Muscle of arm (tissue), 14 donors: ENCODE measurements at places on chromosomes 16 and 17.

- no peak for DNase-seq
These were observed 27.8 kb downstream of the AXIN1 start for GRCh38 chr16:324451-325334.

GRCh38 chr17:7716901-7717755 is at the start of gene DNAH2:
Gene DNAH2, plus strand, starts transcription at chr17:7717744. Its CDS starts 1,991 bp downstream, at chr17:7719735.
- peak; percentile 87 for DNase-seq

DNA sequence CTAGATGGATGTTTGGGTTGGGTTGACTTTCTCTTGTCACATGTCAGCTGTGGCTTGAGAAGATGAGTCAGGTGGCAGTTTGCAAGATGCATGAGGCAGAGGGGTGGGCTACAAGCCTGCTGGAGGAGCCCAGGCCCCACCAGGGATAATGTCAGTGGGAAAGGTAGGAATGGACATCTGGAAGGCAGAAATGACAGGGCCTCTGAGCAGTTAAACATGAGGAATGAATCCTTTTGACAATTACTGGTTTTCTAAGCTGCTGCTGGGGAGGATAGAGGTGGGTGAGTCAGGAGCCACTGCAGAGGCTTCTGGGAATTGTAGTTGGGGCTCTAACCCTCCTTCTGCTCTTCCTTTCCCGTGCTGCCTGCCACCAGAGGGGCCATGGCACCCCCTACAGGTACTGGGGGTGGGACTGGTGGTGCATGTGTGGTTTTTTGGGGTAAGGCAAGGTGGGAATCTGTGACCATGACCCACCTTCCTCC is 15.7 kb downstream of the SLC52A1 start:
- no peak for DNase-seq

GRCh38 chr16:20315764-20316163 is 11.5 kb downstream of the GP2 start:
- DNase-seq: no peak

DNA sequence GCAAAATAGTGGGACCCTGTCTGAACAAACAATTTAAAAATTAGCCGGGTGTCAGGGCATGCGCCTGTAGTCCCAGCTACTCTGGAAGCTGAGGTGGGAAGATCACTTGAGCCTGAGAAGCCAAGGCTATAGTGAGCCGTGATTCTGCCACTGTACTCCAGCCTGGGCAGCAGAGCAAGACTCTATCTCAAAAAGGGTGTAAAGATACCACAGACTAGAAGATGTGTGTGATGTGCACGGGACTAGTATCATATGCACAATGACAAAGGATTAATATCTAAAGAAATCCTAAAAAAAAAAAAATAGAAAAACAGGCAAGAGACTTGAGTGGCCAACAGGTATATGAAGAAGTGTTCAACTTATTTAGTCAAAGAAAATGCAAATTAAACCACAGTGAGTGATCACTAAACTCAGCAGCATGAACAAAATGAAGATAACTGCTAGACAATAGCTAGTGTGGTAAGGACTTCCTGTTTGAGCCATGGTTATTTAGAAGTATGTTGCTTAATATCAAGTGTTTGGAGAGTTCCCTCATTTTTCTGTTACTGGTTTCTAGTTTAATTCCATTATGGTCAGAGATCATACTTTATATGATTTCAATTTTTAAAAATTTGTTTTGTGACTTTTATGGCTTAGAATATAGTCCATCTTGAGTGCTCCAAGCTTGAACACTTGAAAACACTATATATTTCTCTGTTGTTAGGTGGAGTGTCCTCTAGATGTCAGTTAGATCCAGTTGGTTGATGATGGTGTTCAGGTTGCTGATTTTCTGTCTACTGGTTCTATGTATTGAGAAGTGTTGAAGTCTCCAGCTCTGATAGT is 14.7 kb upstream of the SLX4 start:
- no peak for DNase-seq

GRCh38 chr16:12304861-12305596 is 328.5 kb downstream of the SNX29 start:
- no peak for DNase-seq

DNA sequence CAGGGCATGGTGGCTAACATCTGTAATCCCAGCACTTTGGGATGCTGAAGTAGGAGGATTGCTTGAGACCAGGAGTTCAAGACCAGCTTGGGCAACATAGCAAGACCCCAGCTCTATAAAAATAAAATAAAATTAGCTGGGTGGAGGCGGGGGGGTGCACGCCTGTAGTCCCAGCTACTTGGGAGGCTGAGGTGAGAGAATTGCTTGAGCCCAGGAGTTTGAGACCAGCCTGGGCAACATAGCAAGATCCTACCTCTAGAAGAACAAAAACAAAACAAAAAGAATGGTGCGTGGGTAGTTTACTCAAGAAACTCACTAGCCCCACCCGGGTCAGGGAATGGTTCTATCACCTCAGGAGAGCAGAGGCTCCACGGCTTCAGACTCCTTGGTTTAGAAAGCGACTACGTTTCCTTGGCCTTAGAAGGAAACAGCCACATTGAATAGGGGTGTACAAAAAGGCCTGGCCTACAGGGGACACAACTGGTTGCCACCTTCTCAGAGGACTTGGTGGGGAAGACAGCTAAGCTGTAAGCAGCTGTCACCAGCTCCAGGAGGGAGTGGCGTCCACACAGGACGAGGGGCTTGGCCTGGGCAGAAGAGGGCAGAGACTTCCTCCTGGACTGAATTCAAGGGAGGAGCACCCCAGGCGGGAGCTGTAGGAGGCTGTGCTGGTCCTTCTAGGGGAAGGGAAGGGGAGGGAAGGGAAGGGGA is 716 bp downstream of the TK1 start:
- no peak for DNase-seq

GRCh38 chr17:1752425-1753262 is 9.2 kb upstream of the SERPINF1 start:
- no peak for DNase-seq

GRCh38 chr17:57643062-57643461 is 102.0 kb downstream of the CCDC182 start:
- no peak for DNase-seq

- DNase-seq: no peak
These were observed 20.6 kb upstream of the MAPT start for GRCh38 chr17:45873728-45874127.

- no peak for DNase-seq
These were observed 11.5 kb upstream of the IL34 start for GRCh38 chr16:70634861-70635260.

DNA sequence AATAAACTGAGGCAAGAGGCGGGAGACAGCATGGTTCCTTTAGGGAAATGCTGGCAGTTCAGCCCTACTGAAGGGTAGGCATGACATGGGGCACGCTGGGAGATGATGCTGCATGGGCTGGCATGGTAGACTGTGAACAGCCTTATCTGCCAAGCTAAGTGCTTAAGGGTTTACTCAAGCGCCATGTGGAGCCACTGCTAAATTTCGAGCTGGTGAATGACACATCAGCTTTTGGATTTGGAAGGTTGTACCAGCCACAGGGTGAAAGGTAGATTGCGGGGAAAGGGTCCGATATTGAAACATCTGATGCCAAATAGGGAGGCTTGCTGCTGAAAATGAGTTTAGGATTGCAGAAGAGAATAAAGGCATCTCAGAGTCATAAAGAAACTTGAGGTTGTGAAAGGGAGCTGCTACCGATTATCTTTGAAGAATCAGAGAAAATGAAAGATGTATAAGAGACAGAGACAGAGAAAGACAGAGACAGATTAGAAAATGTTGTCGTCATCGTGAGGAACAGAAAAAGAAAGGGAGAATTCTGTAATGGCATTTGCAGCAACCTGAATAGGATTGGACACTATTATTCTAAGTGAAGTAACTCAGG is 16.3 kb downstream of the PIK3R5 start:
- DNase-seq: no peak

DNA sequence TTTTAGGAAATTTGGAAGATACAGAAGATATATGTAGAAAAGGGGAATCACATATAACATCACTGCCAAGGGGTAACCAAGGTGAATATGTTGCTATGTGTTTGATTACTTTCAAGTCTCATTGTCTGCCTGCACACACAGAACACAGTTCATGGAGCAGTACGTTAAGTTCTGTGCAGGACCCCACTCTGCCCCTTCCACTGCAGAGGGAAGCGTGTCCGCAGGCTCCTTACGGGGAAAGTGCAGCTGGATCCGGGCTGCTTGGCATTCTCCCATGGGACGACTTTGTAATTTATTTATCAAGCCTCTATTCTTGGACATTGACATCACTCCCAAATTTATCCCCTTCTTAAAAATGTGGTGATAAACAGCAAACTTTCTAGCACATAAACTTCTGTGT is 226.8 kb downstream of the FOXL1 start:
- no peak for DNase-seq
